ENCODE measurements at places on chromosomes 7 and 10.

- no peak for DNase-seq
Observed at GRCh38 chr7:4010923-4011656, 671.0 kb upstream of the FOXK1 start.

- no peak for DNase-seq
Observed at GRCh38 chr10:119365773-119366599, 158.6 kb downstream of the GRK5 start.

DNA sequence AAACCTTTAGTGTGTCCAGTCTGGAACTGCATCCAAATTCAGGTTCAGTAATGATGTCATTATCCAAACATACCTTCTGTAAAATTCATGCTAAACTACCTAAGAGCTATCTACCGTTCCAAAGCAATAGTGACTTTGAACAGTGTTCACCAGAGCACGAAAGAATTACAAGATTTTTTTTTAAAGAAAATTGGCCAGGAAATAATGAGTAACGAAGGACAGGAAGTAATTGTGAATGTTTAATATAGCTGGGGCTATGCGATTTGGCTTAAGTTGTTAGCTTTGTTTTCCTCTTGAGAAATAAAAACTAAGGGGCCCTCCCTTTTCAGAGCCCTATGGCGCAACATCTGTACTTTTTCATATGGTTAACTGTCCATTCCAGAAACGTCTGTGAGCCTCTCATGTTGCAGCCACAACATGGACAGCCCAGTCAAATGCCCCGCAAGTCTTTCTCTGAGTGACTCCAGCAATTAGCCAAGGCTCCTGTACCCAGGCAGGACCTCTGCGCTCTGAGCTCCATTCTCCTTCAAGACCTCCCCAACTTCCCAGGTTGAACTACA, 694 bp upstream of the FAS start:
- DNase-seq = peak; percentile 38

- peak; percentile 35 for DNase-seq
Observed at GRCh38 chr7:150449206-150449952, 1.1 kb upstream of the GIMAP8 start.

GRCh38 chr10:44043646-44044375, 341.1 kb downstream of the CXCL12 start:
- DNase-seq = no peak

DNA sequence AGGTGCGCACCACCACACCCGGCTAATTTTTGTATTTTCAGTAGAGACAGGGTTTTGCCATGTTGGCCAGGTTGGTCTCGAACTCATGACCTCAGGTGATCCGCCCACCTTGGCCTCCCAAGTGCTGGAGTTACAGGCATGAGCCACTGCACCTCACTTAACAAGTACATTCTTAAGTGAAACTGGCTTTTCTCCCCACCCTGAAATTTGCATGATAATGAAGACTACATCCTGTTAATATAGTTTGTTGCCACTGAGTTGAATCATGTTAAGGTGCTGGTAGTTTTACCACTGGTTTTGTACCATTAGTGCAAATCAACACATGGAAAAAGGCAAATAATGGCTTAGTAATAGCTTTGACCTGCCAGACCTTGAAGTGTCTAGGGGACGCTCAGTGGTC, 62.2 kb downstream of the MPLKIP start:
- DNase-seq = no peak

DNA sequence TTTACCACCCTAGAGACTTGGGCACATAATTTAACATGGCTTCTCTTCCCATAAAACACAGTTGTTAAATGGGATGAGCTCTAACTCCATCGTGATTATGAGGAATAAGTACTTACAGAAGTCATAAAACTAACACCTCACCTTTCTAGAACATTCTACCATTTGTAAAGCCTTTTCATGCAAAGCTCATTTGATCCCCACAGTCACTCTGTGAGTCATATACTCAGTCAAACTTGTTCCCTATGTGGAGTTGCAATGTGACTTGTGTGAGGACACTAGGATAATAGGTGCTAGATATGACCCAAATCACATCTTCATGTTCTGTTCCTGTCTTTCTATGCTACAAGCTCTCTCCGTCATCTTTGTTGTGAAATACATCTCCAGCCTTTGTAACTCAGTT, 371.7 kb downstream of the WDR11 start:
- no peak for DNase-seq
